Cardiac muscle cell (in vitro differentiated cells and primary cell): ENCODE measurements at places on chromosomes 7 and 10.

GRCh38 chr7:1314908-1315450 is 82.3 kb downstream of the UNCX start:
- H3K36me3 ChIP-seq = no peaks in the 10 kb centered on the region
- no peak for DNase-seq
- H3K4me1 ChIP-seq = no peaks in the 10 kb centered on the region
- H3K27me3 ChIP-seq = no peaks in the 10 kb centered on the region

DNA sequence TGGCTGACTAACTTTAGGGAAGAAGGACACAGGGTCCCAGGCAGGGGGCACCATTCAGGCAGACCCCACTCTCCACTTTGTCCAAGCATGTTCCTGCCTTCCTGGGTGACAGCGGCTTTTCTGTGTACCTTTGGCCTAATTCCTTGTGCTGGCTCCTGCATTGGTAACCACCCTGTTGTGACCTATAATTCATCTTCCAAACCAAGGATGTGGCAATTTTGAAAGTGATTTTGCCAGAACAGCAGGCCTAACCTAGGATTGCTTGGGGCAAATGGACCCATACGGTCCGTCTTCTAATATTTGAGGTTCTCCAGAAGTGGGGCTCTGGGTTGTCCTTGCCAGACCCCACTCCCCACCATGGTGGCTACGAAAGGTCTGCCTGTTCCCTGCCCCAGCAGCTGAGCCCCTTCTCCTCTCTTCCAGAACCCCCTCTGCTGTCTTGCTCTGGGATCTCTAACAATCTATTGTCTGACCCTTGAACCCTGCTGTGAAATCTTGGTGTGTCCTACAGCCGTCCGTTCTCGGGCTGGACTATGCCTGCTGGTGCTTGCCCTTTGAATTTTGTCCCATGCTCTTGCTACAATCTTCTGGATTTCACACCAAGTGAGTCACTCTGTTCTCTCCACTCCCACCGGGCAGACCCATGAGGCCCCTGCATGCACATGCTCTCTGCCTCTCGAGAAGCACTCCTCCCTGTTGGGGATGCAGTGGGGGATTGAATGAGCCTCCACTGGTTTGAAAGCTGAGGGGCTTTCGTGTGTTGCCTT is 316.0 kb downstream of the CXCL12 start:
- no peak for DNase-seq
- no peaks in the 10 kb centered on the region for H3K4me1 ChIP-seq
- no peak overlapping the region for H3K27ac ChIP-seq
- no peaks in the 10 kb centered on the region for H3K36me3 ChIP-seq

DNA sequence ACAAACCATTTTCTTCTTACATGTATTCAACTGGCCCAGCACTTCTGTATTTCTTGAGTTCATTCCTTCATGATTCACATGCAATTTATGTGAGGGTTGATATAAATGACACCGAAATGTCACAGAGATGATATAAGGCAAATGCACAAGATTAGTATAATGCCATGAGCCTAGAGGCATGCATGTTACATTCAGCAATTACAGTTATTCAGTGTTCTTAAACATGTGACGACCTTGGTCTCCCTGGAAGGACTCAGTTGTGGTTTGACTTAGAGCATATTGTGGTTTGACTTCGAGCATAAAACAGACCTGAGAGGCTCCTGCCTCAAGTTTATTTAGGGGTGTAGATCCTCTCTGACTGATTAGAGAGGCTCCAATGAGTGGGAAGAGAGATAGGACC is 752.1 kb upstream of the POM121L12 start:
- no peak overlapping the region for H3K4me3 ChIP-seq
- DNase-seq = no peak
- H3K4me1 ChIP-seq = no peaks in the 10 kb centered on the region
- no peaks in the 10 kb centered on the region for H3K36me3 ChIP-seq

DNA sequence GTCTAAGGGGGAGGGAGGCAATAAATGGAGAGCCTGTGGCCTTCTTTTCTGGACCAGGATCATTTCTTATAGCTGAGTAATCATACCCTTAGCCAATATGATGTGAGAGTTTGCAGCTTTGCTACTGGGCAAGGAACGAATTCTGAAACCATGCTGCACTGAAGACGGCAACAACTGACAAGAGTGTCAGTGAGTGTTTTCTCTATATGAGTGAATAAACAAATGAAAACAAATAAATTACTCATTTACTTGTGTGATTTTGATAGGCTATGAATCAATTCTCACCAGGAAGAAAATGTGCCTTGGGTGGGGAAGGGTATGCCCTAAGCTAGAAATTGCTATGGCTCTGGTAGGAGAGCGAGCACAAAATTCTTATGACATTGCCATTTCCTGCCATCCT is 79.4 kb upstream of the LRRN3 start:
- no peak overlapping the region for H3K4me3 ChIP-seq
- H3K4me1 ChIP-seq = no peaks in the 10 kb centered on the region
- DNase-seq = no peak
- H3K27ac ChIP-seq = no peak overlapping the region

GRCh38 chr7:4681886-4682620 is at the start of gene FOXK1:
TSS of gene FOXK1 (plus strand) at chr7:4682295. CDS start at chr7:4682309, 14 bp downstream.
- H3K36me3 ChIP-seq = no peaks in the 10 kb centered on the region
- peak within 1 kb of the TSS; percentile 84 for H3K27ac ChIP-seq
- peak within 1 kb of the TSS; percentile 97 for H3K4me3 ChIP-seq
- H3K4me1 ChIP-seq = no peaks in the 10 kb centered on the region
- DNase-seq = peak; percentile 88

DNA sequence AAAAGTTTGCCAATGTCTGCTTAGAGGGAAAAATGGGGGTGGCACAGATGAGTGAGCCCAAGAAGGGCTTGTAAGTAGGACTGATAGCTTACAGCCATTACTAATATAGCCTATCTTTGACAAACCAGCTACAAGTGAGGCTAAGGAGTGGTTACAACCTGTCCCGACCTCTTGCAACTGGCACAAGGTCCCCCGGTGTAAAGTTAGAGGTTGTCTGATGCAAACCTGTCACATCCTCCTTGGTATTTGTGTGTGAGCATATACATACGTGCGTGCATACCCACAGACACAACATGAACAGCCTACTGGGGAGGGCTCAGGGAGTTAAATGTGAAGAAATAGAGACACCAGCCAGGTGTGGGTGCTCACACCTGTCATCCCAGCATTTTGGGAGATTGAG is 14.6 kb downstream of the ADAP1 start:
- no peaks in the 10 kb centered on the region for H3K4me1 ChIP-seq
- H3K27me3 ChIP-seq = peaks cover 22% of the 10 kb centered on the region
- H3K36me3 ChIP-seq = no peaks in the 10 kb centered on the region
- no peak overlapping the region for H3K27ac ChIP-seq
- no peak for DNase-seq

DNA sequence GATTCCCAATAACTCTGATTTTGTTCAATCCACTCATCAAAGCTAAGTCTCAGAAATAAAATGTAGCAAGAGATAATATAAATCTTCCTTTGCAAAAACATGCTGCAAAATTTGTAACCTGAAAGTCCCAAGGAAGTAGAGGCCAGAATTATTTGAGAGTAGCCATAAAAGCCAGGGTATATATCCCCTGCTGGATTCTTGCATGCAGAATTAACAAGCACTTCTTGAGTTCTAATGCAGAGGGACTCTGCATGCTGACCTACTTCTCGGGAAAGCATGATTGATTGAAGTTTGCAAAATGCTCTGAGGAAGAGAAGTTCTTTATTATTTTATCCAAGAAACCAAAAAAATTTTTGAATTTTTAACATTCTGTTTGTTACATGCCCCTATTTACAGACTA is 121.6 kb downstream of the THSD7A start:
- H3K4me1 ChIP-seq = no peaks in the 10 kb centered on the region
- H3K27ac ChIP-seq = no peak overlapping the region
- H3K4me3 ChIP-seq = no peak overlapping the region
- no peaks in the 10 kb centered on the region for H3K36me3 ChIP-seq
- DNase-seq = no peak
- no peaks in the 10 kb centered on the region for H3K27me3 ChIP-seq
